ENCODE measurements at places on chromosomes 5 and 9.

DNA sequence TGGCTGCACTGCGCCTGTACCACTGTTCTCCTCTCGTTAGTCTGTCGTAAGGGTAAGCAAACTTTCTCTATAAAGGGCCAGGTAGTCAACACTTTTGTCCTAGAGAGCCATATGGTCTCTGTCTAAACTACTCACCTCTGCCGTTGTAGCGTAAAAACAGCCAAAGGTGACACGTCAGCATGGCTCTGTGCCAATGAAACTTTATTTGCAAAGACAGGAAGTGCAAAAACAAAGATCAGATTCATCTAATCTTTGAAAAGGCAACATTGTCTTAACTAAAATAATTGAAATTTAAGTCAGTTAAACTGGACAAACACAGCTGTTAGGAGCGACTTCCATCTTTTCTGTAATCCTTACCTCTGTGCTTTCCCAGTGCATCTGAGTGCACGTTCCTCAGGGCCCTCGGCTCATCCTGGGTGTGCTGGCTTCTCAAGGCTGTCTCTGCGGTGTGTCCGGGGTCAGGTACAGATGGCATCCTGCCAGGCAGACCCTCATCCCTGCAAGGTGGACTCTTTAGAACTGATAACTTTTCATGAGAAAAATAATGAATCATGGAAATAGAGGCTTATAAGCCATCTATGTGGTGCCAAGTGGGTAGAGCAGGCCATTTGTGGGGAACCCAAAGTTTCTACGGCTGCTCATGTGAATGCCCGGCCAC, 35.2 kb upstream of the IRX4 start:
- no peak for DNase-seq

- no peak for DNase-seq
Measured at GRCh38 chr5:154740957-154741356, 14.2 kb upstream of the LARP1 start.

DNA sequence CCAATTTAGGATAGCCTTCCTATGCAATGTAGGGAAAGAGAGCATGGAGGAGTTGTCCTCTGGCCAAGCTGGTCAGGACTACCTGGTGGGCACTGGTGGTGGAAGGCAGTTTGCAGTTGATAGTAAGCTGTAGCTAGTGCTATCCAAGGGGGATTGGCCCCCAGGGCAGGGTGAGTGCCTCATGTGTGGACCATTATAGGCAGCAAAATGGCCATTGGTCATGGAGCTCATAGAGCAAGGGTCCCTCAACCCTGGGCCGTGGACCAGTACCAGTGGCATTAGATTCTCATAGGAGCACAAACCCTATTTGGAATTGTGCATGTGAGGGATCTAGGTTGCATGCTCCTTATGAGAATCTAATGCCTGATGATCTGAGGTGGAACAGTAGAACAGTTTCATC, 139.3 kb downstream of the ZSWIM6 start:
- DNase-seq = no peak

DNA sequence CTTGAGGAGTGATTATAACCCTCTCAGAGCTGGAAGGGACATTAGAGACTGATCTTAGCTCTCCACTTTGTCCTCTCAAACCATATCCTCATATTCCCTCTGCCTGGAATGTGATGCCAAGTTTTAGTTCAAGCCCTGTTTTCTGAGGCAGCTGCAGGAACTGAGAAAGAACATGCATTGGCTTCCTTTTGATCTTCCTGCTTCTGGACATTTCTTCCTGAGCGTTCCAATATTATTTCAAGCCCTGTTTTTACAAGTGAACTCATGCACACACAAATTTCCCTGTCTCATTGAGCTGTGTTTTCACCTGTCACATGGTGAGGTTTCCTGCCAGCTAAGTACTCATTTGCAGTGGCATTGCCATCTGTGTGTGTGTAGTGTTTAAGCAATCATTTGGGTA, 17.0 kb downstream of the FOCAD start:
- no peak for DNase-seq

DNA sequence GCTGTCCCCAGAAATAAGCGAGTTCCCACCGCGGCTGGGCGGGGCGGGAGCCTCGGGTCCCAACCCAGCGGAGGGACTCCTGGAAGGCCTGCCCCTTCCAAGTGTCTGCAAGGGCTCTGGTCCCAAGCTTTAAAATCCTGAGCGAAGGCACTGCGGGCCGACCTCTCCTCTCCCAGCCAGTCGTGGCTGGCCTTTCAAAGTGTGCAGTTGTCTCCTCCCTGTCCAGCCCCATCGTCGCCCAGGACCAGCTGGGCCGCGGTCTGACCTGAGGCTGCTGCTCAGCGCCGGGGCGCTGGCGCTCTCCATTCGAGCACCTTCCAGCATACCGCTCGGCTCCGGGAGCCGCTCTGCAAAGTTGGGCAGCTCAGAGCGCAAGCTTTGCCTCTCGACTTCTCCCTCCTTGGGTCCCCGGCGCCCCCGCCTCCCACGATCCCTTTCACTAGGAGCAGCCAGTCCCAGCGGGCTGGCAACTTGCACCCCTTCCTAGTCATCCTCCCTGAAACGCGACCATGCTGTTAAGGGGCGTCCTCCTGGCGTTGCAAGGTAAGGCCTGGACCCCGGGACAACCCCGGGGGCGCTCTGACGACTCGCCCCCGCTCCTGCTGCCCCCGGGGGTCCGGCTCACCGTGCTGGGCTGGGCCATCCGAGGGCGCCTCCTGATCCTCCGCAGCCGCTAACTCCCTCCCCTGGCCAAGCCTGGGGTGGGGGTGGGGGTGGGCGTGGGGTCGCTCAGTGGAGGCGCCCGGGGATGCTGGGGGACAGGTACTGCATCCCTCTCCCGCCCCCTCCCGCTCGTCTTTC, at the start of gene MAMDC2:
TSS of gene MAMDC2 (plus strand) at position 160 of the 801 bp plus-strand sequence. CDS start at position 510, 350 bp downstream.
- DNase-seq = no peak

DNA sequence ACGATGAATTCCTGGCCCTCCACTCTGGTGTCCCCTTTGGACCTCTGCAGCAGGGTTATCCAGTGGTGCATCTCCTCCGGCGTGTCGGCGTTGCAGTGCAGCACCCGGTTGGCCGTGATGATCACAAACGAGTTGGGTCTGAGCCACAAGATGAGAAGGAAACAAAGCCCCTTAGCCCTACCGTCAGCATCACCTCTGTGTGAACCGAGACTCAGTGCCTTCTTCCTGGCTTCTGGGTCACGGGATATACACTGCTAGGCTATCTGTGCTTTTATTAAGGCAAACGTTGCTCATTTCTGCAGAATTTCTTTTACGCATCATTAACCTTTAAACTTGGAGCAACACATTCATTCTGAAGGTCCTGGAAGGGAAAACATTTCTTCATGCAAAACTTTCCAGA, 65.1 kb upstream of the RETREG1 start:
- DNase-seq = no peak

DNA sequence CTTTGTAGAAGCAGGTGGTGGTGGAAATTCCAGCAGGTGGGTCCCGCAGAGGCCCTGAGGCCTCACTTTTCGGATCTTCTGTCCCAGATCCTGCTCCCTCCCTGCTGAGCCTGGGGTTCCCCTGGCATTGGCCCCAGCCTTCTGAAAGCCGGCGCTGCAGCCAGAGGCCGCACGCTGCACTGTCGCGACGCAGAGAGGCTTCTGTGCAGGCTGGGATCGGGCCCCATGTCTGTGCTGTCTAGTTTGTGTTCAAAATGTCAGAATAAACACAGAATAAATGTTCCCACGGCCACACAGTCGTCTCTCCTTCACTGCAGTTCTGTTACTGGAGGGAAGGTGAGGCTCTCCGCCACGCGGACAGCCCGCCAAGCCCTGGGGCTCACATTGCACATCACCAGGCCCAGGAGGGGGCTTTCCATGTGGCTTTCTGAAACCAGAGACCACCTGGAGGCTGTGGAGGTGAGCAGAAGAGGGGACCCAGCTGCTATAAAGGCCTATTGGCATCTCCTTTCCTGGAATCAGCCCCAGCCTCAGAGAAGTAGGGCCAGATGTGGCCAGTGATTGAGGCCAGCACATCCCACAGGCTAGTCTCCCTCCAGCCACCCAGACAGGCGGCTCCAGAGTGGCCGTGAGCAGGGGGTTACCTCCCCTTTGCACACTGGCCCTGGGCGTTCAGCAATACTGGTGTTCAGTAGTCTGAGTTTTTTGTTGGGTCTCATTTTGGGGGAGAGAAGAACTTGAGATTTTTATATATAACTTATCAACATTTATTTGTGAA, 46.5 kb downstream of the USP20 start:
- no peak for DNase-seq

Measured in germinal center (tissue), 1 donor.